Kidney glomerular epithelial cell (primary cell): ENCODE measurements at places on chromosomes 4 and X.
A peak's percentile ranks its signal among the peaks of the same experiment; 100 is the strongest.

- DNase-seq, result no peak
Measured at GRCh38 chr4:95910749-95911148, 70.9 kb downstream of the PDHA2 start.

- no peak for DNase-seq
Measured at GRCh38 chr4:100087743-100088142, 102.5 kb downstream of the DDIT4L start.

DNA sequence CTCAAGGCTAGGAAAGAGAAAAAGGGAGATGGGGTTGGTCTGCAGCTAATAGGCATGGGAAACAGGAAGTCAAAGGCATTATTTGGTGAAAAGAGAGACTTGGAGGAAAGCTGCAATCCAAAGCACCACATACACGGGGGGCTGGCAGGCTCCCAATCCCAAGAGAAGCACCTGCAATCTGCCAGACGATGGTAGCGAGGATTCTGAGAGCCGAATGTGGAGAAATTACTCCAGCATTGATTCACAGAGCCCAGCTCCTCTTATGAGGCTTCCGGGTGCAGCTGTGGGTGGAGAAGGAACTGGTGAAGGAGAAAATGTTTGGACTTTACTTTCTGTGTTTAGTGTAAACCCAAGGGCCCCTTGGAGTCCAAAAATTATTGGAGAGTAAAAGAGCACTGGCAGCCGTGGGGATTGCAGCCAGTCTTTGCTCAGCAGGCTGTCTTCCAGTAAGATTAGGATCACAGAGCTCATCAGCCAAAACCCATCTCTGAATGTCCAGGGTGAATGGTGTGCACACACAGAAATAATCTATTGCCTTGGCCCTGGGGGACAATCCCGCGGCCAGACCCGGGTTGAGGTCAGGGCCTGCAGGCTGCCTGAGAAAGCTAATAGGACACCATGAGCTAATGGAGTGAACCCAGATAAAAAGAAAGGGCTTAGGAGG, 197.6 kb downstream of the KIT start:
- no peak for DNase-seq

GRCh38 chr4:9745782-9746181, 35.7 kb upstream of the DRD5 start:
- no peak for DNase-seq

DNA sequence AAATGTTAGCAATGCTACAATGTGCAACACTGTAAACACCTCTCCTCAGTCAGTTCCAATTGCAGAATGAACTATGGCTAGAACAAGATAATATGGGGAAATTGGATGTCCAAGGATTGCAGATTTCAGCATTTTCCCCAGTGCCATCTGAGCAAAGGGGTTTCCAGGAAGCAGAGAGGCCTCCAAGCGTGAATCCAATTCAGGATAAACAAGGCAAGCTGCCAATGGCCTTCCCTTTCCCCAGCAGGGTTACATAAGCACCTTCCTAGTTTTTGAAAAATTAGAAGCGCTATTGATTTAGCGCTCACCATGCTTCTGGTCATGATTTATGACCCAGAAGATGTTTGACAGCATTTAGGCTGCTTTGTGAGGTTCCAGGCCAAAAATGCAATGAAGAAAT, 223.0 kb upstream of the GATB start:
- no peak for DNase-seq

DNA sequence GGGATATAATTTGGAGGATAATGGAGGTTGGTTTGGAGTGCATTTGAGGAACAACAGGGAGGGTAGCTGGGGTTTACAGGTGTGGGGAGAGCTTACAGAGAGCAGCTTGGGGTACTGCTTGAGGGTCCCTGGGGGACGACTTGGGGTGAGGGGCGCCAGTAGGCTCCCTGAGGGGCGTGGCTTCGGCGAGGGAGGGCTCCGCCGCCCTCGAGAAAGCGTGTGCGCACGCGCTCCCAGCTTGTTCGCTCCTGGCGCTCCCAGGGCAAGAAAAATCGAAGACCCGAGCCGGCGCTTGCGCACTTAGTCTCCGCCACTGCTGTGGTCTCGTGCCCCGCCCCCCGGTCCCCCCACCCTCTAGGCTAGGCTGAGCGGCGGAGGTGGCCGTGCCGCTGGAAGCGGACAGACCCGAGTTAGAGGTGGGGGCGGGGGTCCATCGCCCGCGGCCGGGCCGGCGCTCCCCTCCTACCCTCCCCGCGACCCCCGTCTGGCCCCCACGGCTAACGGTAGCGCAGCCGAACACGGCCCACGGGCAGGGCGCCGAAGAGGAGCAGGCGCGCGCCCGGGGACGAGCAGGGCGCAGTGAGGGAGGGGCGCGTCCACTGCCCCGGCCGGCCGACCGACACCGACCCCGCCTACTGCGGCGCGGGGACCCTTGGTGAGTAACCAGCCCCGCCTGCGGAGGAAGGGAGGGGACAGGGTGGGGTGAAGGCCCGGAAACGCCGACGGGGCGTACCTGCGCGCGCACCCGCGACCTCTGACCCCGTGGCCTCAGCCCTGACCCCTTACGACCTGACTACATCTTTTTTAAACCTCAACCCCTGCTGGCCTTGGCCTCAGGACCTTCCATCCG, 5.4 kb upstream of the CCDC120 start:
- no peak for DNase-seq

- DNase-seq, result no peak
Measured at GRCh38 chr4:106371161-106371560, 2.6 kb upstream of the GIMD1 start.

GRCh38 chr4:54184581-54184980, 44.5 kb upstream of the PDGFRA start:
- no peak for DNase-seq

DNA sequence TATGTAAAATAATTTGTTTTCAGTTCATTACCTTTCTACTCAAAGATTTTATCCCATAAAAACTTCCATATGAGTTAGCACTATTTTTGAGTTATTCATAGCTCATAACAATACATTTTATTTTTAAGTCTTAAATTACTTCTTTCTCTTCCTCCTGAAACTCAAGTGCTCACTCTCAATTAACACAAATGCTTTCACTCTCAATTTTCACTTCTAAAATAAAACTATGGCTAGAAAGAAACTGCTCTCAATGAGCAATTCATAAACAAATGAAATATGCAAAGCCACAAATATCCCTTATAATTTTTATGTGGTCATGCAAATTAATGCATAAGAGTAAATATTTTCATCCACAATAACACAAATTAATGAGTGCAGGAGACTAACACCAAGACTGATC, 38.8 kb downstream of the MAML3 start:
- DNase-seq, result no peak

- peak; percentile 12 for DNase-seq
Measured at GRCh38 chr4:95889662-95890061, 49.8 kb downstream of the PDHA2 start.

DNA sequence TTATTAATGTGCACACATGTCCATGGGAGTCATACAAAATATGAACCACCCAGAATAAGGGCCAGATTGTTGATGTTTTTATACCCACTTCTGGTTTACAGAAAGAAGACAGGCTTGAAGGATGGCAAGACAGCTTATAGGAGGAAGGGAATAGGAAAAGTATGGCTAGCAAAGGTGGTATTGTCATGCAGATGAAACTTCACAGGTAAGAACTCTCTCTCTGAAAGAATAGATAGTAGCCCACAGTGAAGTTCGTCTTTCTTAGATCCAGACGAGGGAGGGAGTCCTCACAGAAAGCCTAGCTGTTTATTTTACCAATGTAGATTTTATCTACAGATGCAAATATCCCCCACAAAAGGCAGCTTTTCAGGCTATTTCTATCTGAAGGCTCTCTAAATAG, 43.7 kb upstream of the SPIN4 start:
- DNase-seq, result no peak

DNA sequence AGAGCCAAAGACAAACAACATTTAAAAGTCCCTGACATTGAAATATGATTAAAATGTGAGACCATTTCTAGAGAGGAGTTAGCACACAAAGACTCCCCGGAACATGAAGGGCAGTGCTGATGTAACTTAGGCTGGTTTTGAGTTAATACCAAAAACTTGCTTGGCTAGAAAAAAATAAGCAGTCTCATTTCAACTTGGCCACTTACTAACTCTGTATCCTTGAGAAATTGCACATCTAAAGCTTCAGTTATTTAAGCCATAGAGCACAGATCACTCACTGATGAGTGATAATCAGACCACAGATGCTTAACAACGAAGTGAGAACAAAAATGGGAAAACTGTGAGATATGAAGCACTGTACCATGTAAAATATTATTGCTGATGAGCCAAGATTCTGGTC, 65.9 kb upstream of the MAOA start:
- no peak for DNase-seq

GRCh38 chrX:19174401-19175025, 52.2 kb upstream of the ADGRG2 start:
- DNase-seq, result peak; percentile 43

GRCh38 chr4:38233727-38234480, 273.7 kb downstream of the PTTG2 start:
- DNase-seq, result no peak

GRCh38 chr4:147828331-147828905, 96.5 kb downstream of the ARHGAP10 start:
- DNase-seq, result no peak

DNA sequence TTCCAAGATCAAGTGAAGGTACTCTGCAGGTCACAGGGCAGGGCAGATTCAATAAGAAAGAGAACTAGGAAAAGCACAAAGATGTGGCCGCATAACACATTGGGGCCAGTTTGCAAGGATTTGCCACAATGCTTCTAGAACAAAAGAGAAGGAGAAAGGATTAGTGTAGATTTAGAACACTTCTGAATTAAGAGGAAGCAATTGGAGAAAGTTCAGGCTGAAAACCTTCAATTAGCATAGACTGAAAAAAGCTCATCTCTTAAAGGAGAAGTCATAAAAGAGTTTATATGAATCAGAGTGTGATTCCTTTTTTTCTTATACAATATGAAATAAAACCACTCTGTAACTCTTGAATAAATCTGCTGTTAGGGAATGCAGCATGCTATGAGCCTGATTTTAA, 215.6 kb upstream of the FAT1 start:
- no peak for DNase-seq

DNA sequence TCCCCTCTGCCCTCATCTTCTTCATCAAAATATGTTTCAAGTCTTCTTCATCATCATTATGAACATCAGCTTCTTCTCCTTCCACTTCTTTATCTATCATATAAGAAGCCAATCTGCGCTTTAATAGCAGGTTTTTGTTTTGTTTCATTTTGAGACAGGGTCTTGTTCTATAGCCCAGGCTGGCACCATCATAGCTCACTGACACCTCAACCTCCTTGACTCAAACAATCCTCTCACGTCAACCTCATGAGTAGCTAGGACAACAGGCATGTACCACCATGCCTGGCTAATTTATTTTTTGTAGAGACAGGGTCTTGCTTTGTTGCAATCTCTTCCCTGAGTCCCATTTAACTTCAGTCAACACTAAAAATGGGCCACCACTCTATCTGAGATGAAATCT, 27.0 kb downstream of the PRDM5 start:
- DNase-seq, result no peak

DNA sequence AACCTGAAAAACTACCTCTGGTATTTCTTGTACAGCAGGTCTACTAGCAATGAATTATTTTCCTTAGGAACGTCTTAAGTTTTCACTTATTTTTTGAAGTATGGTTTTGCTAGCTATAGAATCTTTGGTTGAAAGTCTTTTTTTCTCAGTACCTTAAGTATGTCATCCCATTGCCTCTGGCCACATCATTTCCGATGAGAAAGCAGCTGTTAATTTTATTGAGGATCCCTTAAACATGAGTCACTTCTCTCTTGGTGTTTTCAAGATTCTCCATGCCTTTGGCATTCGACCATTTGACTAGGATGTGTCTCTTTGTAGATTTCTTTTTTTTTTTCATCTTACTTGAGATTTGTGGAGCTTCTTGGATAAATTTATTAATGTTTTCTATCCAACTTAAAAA, 803.8 kb upstream of the AMOT start:
- no peak for DNase-seq

DNA sequence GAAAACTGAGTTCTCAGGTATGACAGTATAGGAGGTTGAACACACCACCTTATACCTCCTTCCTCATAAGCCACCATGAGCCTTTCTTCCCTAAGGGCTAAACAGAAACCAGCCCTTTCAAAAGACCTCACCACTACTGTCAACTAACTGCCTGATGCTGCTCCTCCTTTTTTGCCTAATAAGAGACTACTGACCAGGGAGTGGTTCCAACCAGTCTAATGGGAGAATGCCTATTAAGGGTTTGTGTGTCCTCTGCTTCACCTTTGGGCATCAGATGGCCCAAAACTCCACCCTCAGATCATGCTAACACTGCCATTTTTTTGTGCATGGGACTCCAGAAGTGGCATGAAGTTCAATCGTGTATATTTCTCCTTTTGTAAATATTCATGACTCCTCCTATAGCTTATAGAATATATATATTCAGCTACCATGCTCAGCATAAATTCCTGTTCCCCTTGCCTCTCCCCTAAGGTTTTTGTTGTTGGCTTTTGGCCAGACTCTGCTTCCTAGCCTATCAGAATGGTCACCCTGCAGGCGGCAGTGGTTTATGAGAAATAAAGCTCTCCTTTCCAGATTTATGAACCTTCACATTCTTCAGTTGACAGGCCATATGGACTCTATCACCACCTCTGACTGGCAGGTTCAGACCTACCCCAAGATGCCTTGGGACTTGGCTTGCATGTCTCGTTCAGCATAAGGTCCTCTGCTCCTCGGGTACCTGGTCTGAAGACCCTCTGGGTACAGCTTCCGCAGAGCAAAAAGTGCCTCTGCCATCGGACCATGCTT, 28.2 kb downstream of the FGFBP1 start:
- DNase-seq, result no peak

GRCh38 chrX:17456526-17456925, 81.5 kb downstream of the NHS start:
- DNase-seq, result no peak

DNA sequence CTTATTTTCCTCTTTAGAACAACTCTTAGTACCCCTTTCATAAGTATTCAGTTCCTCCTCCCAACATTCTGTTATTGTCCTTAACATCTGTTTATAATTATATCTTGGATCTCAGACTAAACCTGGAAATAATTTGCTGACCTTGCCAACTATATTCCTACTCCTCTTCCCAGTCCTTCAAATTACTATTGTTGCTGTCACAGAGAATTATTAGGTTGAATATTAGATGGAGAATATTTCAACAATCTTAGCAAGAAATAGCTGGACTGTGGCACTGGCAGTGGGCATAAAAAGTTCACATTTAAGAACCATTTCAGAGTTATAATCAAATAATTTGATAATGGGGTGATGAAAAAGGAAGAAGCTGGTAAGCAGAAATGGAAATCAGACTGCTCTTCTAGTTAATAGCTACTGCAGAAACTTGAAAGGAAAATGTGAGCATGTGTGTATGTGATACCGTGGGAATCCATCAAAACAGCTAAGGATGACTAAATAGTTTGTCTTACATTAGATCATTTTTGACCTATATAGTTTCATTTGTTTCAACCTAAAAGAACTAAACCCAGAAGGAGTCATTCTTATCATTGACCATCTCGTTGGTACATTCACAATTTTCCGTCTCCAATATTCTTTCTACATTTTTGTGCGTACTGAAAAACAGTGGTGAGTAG, 43.3 kb upstream of the PRDM8 start:
- no peak for DNase-seq
